ENCODE measurements at places on chromosomes 3 and 15. TPM values are rescaled to one million over a fixed set of nuclear protein-coding genes. Genes with fewer than 3 reads are reported as not detected.

The GOLGA8M gene
- not detected for total RNA-seq

The SSUH2 gene
- 0.61 TPM for total RNA-seq

The C3orf70 gene
- total RNA-seq, result 0.66 TPM

The CFAP44 gene
- total RNA-seq, result 3.7 TPM

DNA sequence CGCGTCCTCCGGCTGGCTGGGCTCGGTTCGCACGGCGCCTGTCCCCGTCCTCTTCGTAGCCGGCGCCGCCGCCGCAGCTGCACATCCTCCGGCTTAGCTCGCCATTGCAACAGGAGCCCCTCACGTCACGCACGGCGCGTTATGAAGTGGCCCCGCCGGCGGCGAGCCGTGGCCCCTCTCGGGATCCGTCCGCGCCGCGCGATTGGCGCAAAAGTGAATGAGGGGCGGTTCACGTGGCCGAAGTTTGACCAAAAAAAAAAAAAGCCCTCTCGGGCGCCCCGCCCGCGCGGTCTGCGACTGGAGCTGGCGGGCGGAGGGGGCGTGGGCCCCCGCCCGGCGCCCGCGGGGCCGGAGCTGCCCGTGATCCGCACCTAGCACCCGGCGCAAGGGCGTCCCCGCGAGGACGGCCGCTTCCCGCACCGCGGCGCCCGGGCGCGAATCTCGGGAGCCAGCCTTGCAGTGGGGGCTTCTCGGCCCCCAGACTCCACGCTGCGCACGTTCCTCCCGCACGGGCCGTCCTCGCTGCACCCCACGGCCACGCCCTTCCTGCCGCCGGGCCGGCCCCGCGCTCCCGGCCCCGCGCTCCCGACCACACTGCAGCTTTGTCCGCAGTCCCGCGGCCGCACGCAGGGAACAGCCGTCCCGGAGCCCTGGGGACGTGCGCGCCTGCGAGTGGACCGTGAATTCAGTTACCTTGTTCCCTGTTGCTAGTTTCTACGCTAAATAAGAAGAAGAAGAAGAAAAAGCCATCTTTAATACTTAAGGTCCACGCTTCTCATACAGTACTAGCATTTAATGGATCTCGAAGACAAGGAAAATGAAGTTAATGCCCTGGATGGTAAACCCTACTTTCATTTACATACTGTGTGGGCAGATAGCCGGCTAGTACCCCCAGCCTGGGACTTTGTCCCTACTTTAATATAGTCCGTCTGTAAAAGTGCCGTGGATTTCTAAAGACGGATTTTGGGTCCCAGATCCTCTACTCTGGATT lies at the start of gene CHSY1:
Gene CHSY1, minus strand, starts transcription at position 219 of the 991 bp plus-strand sequence. CDS start 592 bp downstream, outside the sequence.
- peak; percentile 50 for DNase-seq

DNA sequence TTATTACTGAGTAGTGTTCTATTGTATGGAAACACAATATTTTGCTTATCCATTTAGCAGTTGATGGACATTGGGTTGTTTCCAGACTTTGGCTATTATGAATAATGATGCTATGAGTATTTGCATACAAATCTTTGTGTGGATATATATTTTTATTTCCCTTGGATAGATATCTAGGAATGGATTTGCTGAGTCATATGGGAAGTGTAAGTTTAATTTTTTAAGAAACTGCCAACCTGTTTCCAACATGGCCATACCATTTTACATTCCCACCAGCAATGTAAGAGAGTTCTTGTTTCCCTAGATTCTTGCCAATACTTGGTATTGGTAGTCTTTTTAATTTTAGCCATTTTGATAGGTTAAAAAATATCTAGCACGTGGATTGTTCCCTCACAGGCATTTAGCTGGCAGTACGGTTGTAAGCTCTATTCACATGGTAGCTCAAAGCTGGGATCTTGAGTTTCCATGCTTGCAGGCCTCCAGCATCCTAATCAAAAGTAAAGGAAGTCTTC lies 45.7 kb upstream of the TNIK start:
- no peak for DNase-seq

DNA sequence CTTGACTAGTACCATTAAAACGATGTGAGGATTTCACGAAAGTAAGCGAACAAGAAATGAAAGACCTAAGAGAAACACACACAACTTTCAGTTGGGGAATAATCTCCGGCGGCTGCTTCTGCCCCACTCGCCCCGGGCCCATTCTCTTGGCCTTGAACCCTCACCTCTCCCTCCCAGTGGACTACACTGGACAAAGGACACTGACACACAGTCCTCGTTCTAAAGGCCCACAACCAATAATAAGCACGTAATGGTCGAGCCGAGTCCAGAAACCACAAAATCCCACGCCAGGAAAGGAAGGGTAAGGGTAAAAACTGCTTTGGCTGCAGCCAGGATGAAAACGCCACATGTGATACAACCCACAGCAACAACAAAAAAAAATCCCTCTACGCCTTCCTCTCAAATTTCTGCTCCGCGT lies 469 bp downstream of the ZNF770 start:
- no peak for DNase-seq

- no peak for DNase-seq
Observed at GRCh38 chr3:12323237-12323636, 34.4 kb downstream of the PPARG start.

- DNase-seq, result no peak
Observed at GRCh38 chr3:69948246-69948862, 51.2 kb upstream of the SAMMSON start.

DNA sequence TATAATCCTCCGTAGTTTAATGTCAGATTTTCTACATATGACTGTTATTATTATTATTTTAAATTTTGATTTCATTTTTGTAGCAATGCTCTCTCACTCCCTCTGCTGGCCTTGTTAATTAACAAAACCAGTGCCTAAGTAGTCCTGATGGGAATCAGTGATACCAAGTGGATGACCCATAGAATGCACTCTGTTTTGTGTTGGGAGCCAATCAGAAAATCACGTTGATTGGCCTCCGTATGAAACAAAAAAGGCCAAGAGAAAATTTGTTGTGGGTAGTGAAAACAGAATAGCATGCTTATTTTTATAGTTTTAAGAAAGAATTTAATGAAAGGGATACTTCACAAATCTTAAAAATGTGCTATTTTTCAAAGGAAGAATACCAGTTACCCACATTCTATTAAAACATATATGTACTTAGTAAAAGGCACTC lies 34.4 kb upstream of the MEIS2 start:
- no peak for DNase-seq

DNA sequence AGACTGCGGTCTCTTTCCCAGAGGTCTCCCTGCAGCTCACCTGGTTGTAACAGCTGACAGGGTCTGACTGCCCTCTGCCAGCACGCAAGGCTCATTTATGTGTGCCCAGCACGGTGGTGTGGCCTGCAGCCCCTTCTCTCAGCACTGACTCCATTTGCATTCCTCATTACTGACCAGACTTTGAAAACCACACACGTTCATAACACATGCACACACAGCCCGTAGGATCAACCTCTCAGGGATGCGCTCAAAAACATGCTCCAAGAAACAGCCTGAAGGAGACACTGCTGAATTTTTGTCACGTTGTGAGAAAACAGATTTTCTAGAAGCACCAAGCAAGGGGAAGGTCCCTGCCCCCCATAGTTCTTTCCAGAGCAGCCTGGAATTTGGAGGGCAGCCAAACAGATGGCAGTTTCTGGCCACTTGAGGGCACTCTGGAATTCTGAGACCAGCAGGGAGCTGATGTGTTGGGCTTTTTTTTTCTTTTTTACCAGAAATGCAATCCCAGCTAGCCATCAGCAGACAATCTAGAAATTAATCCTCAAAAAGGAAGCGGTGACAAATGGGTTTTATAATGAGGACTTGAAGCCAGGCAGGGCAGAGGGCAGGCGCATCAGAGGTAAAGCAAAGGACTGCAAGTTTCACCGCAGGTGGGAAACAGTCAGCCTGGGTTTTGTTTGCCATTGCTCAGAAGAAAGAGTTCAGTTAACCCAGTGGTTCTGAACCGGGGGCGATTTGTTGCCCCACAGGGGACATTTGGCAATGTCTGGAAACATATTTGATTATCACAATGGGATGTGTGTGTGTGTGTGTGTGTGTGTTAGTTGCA lies 170.5 kb upstream of the PROK2 start:
- peak; percentile 72 for DNase-seq

GRCh38 chr15:36527235-36528162 lies 51.9 kb upstream of the CDIN1 start:
- no peak for DNase-seq

GRCh38 chr15:67501177-67501835 lies 19.6 kb upstream of the C15orf61 start:
- no peak for DNase-seq

- DNase-seq, result no peak
Observed at GRCh38 chr3:129855832-129856419, 37.6 kb downstream of the TMCC1 start.

GRCh38 chr3:129521611-129522010 lies 6.8 kb upstream of the RHO start:
- DNase-seq, result no peak

GRCh38 chr3:97979610-97980009 lies 7.4 kb upstream of the RIOX2 start:
- DNase-seq, result peak; percentile 65

GRCh38 chr3:129481766-129482332 lies 41.8 kb downstream of the IFT122 start:
- no peak for DNase-seq

All from H9 (cell line).